Stimulated activated CD4-positive, alpha-beta T cell treated with anti-CD3 and anti-CD28 coated beads, Interleukin-1b, Interleukin-23, amount 100 ng/mL, for 1 hour (primary cell): ENCODE measurements at places on chromosomes 2 and 18.
A peak's percentile ranks its signal among the peaks of the same experiment; 100 is the strongest.

DNA sequence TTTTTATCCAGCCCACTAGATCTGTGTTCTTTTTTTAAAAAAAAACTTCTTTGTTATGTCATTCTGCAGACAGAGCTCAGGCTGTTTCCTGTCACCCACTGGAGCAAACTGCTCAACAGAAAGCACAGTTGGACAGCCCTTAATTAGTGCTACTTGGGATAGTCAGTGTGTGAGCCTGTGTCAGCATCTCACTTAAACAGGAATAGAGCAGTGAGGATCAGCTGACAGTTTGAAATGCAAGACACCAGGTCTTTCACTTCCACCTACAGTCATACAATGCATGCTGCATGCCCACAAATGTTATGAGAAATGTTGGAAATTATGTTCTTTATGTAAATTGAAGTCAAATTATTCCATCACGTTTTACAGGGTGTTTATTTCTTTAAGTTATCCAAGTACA is 174.9 kb downstream of the NR4A2 start:
- DNase-seq = no peak

DNA sequence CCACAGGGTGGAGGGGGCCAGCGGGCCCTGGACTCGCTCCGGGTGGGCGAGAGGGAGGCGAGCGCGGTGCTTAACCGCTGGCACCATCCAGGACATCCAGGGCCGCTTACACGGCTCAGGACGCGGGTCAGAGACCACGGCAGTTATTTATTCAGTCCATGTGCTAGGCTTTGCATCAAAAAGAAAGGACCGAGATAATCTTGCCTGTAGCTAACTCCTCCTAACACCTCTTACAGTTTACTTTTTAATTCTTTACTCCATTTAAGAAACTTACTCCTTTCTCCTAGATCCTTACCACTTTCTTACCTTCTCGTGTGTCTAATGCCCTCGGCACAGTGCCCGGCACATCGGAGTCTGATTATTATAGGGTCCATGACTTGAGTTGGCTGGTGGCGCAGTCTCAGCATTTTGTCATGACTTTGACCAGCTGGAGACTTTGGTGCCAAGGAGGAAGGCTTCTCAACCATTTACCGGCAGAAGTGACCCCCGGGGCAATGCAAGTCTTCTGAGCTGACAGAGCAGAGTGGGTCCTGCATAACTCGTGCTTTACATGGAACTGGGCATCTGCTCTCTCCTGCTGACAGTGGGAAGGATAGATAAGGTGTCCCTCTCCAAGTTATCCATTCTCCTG is 503 bp downstream of the ANXA4 start:
- no peak for DNase-seq

DNA sequence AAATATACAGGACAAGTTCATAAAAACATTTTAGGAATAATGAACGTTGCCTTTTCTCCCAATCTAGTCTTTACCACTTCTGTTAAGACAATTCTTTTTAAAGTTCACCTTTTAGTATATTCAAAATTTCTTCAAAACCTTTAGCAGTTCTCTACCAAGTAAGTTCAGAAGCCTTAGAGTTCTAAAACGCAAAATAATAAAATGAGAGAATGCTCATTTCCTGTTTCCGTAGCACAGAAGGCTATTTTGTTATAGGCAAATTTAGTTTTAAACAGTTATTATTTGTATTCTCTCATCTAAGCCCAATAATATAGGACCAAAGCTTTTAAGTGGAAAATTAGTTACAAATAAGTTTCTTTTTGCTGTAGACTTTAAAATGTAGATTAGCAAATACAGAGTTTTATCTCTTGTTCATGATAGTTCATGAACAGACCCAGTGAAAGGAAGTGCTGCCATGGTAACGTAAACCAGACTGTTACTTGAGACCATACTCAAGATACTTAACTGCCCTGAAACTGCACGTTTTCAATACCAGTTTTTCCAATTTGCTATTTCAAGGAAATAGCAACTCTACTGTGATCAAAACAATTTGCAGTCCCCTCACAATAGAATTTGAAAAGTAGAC is 173.1 kb upstream of the STON1 start:
- peak; percentile 8 for DNase-seq

- DNase-seq = no peak
Observed at GRCh38 chr2:129499747-129500146, 479.7 kb upstream of the RAB6C start.

- DNase-seq = no peak
Observed at GRCh38 chr2:240645801-240646175, 20.5 kb downstream of the GPR35 start.

GRCh38 chr18:45449418-45450227 is 165.7 kb upstream of the SLC14A2 start:
- DNase-seq = no peak
